Activated CD4-positive, alpha-beta T cell treated with anti-CD3 and anti-CD28 coated beads, Interleukin-2, amount 50 U/mL, for 4 hours (primary cell): ENCODE measurements at places on chromosomes 3 and 15.
A peak's percentile ranks its signal among the peaks of the same experiment; 100 is the strongest.

GRCh38 chr15:39254181-39254580 is 326.7 kb upstream of the THBS1 start:
- no peak for DNase-seq

DNA sequence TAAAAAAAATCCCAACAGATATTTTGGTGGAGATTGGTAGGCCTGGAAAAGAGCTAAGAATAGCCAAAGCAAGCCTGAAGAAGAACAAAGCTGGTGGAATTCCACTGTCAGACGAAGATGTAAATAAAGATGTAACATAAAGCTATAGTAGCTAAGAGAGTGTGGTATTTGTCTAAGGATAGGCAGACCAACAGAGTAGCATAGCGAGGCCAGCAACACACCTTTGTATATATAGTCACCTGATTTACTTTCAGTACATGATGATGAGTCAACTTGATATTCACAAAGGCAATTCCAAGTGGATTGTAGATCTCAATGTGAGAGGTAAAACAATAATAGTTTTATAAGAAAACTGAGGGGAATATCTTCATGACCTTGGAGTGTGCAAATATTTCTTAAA is 53.6 kb upstream of the SYN2 start:
- DNase-seq: no peak

GRCh38 chr3:7669641-7670040 is 808.7 kb downstream of the GRM7 start:
- no peak for DNase-seq

DNA sequence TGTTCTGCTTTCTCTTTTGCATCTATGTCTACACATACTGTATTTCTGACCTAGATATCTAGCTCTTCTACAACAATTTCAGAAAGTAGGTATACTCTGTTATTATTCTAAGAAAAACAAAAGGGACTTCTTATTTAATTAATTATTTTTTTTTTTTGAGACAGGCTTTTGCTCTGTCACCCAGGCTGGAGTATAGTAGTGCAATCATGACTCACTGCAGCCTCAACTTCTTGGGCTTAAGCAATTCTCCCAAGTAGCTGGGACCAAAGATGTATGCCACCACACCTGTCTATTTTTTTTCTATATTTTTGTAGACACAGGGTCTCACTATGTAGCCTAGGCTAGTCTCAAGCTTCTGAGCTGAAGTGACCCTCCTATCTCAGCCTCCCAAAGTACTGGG is 130.6 kb downstream of the MBNL1 start:
- no peak for DNase-seq

DNA sequence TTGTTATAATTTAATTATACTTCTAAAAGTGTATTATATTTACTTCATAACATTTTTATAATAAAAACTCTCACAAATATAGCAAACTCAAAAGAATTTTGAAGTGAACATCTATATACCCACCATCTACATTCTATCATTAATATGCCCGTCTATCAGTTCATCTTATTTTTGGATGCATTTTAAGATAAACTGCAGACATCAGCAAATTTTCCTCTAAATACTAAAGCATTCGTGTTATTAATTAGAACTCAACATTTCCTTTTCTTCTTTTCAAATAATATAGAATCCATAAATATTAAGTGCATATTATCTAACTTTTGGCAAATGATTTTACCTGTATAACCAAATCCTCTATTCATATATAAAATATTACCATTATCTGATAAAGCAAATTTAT is 242.9 kb upstream of the BCHE start:
- no peak for DNase-seq

DNA sequence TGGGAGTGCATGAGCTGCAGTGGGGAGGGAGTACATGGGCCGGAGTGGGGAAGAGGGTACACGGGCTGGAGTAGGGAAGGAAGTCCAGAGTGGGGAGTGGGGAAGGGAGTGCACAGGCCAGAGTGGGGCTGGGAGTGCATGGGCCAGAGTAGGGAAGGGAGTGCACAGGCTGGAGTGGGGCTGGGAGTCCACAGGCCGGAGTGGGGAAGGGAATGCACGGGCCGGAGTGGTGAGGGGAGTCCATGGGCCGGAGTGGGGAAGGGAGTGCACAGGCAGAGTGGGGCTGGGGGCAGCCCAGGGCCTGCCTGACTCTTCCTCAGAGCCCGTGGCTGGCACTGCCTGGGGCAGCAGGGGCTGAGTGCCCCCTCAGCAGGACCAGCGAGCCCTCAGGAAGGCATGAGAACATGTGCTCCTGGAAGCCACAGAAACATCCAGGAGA is 40.7 kb downstream of the KLF15 start:
- no peak for DNase-seq

DNA sequence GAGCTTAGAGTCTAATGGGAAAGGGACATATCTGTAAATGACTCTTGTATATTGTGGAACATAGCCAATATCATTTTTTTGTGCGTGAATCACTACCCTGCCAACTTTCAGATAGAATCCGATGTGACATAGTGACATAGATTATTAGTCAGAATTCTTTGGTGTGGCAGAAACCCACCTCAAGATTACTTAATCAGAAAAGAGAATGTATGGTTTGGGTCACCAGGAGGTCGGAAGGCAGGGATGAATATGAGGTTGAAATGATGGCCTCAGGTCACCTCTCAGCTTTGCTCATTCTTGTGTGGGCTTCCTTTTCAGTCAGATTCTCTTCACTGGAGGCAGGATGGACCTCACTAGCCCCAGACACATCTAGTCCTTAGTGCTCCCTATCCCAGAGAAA is 41.4 kb downstream of the SNAPC5 start:
- no peak for DNase-seq

DNA sequence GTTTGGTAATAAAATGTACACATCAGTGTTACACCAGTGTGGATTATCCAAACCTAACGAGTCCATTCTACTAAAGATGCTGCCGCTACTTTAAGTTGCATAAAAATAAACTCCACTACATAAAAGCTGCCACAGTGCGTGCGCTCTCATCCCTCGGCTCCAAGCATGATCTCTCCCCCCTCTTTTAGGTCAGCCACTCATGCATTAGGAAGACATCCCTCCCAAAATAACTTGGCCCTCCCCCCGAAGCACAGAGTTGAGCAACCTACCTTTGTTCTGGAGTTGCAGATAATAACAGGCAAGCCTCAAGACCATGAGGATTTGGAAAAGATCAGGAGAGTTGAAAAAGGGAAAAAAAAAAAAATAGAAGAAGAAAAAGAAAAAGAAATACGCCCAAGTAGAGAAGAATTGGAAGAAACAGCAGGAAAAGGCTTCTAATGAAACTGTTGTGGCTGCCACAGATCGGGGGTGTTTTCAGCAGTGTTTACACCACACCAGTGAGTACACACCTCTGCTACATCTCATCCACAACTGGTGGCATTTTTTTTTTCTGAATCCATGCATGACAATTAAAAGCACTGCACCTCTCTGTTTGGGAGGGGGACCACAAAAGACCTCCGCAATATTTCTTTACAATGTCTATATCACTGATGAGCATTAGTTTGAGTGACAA is 339.2 kb downstream of the FOXP1 start:
- DNase-seq: no peak

GRCh38 chr3:36800533-36801116 is 36.3 kb upstream of the DCLK3 start:
- no peak for DNase-seq

DNA sequence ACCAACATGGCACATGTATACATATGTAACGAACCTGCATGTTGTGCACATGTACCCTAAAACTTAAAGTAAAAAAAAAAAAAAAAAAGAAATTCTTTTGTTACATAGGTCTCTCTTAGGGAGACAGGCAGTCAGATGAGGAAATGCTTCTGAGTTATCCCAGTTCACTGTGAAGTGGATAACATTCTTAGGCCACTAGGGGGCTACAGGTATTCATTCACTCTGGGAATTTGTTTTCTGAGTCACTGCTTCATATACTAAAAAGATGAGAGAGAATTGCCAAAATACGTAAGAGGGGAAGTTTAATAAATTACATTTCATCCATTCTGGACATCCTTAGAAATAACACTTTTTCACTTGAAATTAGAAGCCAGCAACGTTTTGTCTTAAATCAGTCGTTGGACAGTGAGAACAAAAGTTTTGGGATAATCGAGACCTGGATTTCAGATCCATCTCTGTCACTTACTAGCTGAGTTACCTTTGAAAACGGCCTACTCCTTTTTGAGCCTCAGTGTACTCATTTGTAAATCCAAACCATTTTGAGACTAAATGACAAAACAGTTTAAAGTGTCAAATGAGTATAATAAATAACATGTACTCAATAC is 738.4 kb upstream of the ALCAM start:
- DNase-seq: no peak

- peak; percentile 46 for DNase-seq
Observed at GRCh38 chr3:184261854-184262763, 756 bp upstream of the CAMK2N2 start.

DNA sequence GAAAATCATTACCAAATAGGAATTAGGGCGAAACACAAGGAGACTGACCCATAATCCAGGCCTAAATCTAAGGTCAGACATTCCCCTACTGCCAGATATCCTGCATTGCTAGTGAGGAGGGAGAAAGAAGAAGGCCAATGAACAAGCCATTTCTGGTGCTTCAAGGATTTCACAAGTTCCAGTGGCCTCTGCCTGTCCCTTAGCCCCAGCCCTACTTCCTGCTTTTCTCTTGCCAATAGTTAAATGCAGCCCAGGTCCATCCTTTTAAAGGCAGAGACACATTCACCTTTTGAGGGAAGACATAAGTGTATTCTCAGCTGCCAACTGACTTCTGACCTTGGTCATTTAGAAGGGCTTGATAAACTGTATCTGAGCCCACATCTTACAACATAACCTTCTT is 135.8 kb downstream of the ZNF621 start:
- DNase-seq: no peak

GRCh38 chr3:125316246-125316645 is 58.9 kb downstream of the ZNF148 start:
- no peak for DNase-seq

DNA sequence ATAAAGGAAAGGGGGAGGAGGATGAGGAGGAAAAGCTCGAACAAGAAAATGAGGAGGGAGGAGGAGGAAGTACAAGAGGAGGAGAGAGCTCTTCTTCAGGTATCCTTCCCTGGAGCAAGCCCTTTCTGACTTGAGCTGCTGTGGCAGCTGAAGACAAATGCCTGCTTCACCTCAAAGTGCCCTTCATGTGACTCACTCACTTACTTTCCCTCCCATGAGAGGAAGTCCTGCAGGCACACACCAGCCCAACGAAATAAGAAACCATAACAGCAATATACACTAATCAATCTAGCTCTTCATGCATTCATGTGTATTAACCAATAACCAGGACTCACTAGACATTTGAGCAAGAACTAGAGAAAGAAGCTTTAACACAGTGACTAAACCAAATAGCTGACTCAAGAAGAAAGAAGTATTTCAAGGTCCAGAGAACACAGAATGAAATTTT is 251.9 kb downstream of the IGSF11 start:
- no peak for DNase-seq

DNA sequence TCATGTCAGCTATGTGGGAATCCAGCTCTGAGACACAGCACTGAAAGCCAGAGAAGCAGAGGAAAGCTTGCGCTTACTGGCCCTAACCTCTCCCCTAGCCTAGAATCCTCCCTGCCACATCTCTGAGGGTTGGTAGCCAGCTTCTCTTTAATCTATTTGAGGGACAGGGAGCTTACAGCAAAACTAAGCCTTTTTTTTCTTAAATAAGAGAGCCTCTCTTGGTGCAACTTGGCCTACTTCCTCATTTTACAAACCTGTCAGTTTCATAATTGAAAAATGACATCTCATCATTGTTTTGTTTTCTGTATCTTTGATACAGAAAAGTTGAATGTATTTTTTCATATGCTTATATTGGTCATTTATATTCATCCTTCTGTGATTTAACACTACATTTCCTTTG is 193.9 kb downstream of the ZNF621 start:
- DNase-seq: no peak

GRCh38 chr3:122773944-122774509 is 19.6 kb downstream of the HSPBAP1 start:
- no peak for DNase-seq
